ENCODE measurements at places on chromosomes 1 and 21.

- H3K4me1 ChIP-seq = peaks cover 59% of the 10 kb centered on the region
- H3K27me3 ChIP-seq = no peaks in the 10 kb centered on the region
- peak overlapping the region; percentile 75 for H3K27ac ChIP-seq
- peak overlapping the region; percentile 49 for H3K4me3 ChIP-seq
- no peak for DNase-seq
- H3K36me3 ChIP-seq = peaks cover 34% of the 10 kb centered on the region
These were observed 7.9 kb downstream of the KYAT3 start for GRCh38 chr1:88984569-88984968.

DNA sequence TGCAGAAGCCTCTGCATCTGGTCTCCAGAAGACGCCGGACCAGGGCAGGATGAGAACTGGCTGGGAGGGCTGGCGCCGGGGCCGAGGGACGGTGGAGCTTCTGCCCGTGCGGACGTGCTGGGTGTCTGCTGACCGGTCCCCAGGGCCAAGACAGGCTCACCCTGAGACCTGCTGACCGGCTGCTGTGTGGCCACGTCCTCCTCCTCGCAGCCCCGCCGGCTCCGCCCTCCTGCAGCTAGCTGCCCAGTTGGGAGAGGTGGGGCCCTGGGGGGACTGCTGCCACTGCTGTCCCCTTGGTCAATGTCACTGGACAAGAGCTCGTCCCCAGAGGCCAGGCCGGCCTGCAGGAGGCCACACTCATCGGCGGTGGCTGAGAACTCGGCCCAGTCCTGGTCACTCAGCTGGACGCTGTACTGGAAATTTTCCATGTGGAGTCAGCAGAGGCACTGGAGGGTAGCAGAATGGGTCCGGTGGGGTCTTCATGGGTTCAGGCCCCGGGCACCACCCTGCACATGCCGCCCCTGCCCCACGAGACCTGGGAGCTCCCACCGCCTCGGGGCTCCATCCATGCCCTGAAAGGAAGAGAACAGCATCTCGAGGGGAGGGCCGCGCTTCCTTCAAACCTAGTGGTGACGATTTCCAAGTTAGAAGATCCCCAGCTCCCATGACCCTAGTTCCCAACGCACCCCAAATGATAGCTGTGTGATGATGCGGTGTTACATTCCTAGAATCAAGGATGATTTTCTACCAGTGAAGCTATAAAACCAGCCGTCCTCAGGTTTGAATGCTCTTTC lies 1.1 kb downstream of the PERM1 start:
- peak overlapping the region; percentile 97 for H3K27ac ChIP-seq
- H3K36me3 ChIP-seq = peaks cover 17% of the 10 kb centered on the region
- H3K27me3 ChIP-seq = peaks cover 32% of the 10 kb centered on the region
- DNase-seq = peak; percentile 87

DNA sequence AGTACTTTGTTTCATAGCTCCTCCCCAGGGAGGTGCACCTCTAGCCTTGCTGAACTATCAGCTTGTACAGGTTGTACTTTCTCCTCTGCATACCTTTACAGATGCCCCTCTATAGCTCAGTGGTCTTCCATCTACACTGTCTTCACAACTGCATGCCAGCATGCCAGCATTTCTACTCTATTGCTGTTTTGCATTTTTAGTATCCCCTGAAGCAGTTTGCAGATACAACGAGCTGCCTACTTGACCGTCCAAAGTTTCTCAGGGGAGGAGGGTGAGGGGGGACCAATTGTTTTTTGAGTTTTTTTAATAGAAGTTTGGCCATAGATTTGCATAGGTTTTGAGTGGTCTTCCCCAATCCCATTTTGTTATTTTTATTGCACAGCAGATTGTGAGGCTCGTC lies 27.6 kb upstream of the CTH start:
- no peak overlapping the region for H3K27ac ChIP-seq
- no peaks in the 10 kb centered on the region for H3K36me3 ChIP-seq
- no peak overlapping the region for H3K4me3 ChIP-seq
- H3K4me1 ChIP-seq = no peaks in the 10 kb centered on the region
- DNase-seq = no peak

DNA sequence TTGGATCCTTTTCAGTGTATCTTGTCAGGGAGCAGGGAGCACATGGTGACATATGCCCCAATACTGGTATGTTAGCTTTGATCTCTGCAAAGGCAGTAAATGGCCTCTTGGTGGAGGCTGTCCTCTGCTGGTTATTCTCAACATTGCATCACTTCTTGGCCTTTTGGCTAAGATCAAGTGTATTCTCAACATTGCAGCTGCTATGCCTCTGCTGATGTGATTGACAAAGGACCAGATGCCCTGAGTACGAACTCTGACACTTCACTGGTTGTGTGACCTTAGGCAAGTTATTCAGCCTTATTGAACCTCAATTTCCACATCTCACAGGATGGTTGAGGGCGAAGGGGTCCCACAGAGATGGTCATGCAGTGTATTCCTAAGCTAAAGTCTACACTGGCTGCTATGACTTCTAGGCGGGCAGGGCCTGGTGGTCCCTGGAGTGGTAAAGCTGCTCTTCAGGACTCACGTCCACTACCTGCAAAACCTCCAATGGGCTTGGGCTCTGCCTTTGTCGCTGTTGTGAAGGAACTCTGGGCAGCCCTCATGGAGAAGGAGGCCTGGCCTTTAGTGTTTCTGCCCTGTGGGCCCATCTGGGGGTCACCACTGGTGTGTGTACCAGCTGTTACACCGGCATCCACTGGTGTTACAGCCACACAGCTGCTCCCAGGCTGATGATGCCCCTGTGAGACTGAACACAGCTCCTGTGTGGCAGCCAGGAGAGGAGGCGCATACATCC lies 64.8 kb downstream of the DNTTIP2 start:
- H3K27me3 ChIP-seq = no peaks in the 10 kb centered on the region
- H3K4me1 ChIP-seq = peaks cover 51% of the 10 kb centered on the region
- H3K36me3 ChIP-seq = no peaks in the 10 kb centered on the region
- no peak for DNase-seq

DNA sequence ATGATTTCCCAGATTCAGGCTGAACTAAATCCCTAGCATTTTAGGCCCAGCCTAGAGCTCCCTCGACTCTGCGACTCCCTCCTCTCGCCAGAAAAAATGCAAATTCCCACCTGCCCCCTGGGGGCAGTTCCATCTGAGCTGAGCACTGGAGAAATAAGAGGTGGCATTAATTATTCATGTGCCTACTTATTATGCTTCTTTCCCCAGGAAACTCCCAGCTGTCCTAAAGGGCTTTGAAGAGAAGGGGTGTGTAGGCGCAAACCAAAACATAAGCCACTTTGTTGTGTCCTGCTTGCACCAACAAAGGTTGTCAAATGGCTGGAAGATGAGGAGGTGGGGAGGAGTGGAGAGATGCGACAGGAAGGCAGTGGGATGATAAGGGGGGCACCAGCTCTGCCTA lies 41.4 kb upstream of the GOLT1A start:
- DNase-seq = no peak
- no peak overlapping the region for H3K27ac ChIP-seq
- peaks cover 14% of the 10 kb centered on the region for H3K36me3 ChIP-seq
- peaks cover 10% of the 10 kb centered on the region for H3K4me1 ChIP-seq
- no peak overlapping the region for H3K4me3 ChIP-seq
